ENCODE measurements at places on chromosomes 2 and 18.

- peak; percentile 51 for DNase-seq
Measured at GRCh38 chr2:29187926-29188325, 72.7 kb downstream of the CLIP4 start.

DNA sequence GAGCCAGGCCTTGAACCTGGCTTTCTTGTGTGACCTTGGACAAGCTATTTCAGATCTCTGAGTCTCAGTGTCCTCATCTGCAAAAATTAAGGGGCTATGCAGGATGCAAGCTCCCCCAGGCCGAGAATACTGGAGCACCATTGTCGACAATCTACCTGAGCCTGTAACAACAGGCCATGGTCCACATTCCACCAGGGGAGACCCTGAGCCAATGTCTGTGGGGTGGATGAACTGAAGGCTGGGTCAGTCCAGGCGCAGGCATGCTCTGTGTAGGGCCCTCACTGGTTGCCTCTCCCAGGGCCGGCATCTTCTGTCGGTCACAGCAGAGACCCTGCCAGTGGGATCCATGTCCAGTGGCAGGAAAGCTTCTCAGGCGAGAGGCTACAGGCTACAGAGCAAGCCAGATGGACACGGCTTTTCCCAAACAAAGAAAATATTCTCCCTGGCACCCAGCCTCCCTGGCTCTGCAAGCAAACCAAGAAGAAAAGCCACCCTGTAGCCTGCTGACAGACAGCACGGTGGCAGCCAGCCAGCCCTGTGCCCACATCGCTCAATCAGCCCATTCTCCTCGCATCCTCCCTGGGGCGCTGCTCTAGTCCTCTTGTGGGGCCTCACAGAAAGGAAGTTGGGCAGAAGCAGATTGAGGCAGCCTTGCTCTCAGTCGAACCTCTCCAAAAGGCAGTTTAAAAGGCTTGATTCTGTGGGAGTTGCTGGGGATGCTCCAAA lies 48.7 kb upstream of the FZD7 start:
- DNase-seq = no peak

GRCh38 chr2:71613953-71614925 lies 160.9 kb downstream of the DYSF start:
- DNase-seq = no peak

DNA sequence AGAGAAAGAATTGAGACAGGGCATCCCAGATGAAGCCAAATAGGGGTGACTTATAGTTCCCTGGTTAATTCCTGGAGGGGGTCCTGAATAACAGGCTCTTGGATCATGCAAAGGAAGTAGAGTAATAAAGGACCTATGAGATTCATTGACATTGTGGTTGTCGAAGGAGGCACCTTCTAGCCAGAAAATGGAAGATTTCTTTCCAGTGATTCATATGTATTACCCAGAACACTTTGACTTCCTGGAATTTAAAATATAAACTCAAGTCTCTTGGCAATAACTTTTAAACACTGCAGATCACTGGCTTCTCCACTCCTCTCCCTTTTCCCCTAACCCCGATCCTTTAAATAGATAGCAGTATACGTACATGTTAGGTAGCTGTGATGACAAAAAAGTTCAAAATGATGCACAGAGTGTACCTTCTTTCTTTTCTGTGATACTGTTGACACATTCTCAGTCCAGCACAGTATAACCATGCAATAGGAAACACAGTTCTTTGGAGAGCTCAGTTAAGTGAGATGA lies 211.8 kb downstream of the LTBP1 start:
- peak; percentile 57 for DNase-seq

GRCh38 chr2:162022290-162022945 lies 51.6 kb downstream of the DPP4 start:
- no peak for DNase-seq

- no peak for DNase-seq
Measured at GRCh38 chr18:28113271-28114029, 63.5 kb downstream of the CDH2 start.

DNA sequence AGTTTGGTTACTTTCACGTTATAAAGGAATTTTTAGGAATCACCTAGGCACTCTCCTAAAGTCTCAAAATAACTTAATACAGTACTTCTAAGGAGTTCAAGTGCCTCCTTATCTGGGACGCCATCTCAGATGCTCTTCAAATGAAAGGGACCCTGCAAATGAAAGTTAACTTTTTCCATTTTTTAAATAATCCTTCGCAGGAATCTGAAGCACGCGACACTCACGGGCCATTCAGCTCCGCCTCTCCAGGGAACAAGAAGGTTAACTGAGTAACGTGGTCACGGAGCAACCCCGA lies 537 bp upstream of the ZC3H15 start:
- DNase-seq = no peak

GRCh38 chr2:133765658-133766057 lies 197.4 kb upstream of the NCKAP5 start:
- peak; percentile 42 for DNase-seq

DNA sequence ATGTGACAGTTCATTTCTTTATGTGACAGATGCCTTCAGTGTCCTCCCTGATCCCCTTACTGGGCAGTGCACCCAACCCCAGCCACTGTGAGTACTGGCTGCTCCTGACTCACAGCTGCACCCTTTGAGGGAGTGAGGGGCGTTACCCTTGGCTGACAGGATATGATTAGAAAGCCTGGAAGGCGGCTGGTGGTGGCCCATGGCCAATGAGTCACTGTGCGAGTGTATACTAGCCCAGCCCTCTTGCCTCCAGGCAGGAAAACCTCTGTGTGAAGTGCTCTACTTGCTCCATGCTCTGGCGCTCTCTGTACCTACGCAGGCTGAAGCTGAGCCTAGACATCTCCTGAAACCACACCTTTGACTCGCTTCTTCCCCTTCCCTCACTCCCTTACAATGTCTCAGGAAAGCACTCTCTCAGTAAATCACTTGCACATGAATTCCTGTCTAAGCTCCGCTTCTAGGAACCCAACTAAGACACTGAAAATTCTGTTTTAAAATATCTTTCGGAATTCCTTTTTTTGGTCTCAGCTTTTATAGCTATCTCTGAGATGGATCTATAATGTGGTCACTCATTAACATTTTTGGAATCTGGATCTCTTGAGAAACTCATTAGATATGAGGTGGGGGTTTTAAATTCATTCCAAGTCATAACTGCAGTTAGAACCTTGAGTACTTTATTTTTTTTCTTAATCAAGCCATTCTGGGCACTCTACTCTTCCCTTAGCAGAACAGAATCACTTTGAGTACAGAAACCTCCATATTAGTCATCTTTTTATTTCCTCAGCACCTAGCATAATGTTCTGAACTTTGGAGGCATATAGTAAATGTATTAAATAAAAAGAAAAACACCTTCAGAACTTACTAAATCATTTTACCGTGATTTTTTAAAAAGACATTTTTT lies 25.3 kb upstream of the STAM2 start:
- peak; percentile 94 for DNase-seq

DNA sequence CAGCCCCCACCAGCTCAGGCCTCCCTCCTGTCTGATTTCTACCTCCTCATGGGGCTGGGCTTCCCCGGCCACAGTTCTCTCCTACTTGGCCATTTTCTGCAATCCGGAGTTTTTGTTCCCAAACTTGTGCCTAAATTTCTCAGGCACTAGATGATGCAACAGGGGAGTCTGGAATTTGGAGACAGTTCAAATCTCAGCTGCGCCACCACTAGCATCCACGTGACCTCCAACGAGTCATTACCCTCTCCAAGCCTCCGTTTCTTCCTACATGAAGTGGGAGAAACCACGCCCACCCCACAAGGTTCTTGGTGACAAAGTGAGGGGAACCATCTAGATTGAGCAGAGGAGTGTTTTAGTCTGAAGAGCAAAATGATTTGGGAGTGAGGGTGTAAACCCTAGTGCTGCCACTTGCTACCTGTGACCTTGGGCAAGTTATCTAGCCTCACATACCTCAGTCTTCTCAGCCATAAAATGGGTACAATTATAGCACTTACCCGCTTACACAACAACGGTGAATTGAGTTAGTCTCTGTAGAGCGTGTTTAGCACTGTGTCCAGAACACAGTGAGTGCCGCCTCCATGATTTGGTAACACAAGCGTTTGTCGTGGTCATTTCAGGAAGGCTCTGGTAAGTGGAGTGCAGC lies 61.4 kb upstream of the ASAP2 start:
- DNase-seq = peak; percentile 78
